ENCODE measurements at places on chromosomes 13 and 19.

DNA sequence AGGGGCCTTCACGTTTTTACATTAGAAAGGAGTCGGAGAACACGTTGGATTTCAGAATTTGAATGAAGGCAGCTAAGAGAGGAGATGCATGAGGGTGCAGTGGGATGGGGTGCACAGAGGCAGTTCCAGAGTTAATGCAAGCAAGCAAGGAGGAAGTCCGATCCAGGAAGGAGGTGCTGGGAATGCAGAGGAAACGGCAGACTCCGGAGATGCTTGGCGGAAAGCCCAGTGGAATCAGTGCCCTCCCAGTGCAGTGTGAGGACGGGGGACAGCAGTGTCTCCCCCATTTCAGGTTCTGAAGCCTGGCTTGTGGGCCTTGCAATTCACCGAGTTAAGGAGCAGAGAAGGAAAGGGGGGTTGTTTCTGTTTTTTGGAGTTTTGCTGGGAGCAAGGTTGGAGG, 100.4 kb downstream of the COL4A2 start:
- DNase-seq = no peak

- peak; percentile 16 for DNase-seq
These were observed 45.2 kb downstream of the SOX21 start for GRCh38 chr13:94667190-94667589.

GRCh38 chr19:53991224-53992113, at the start of gene CACNG6:
CACNG6 (plus strand) TSS chr19:53991637; CDS start chr19:53992878, 1,241 bp downstream.
- no peak for DNase-seq

DNA sequence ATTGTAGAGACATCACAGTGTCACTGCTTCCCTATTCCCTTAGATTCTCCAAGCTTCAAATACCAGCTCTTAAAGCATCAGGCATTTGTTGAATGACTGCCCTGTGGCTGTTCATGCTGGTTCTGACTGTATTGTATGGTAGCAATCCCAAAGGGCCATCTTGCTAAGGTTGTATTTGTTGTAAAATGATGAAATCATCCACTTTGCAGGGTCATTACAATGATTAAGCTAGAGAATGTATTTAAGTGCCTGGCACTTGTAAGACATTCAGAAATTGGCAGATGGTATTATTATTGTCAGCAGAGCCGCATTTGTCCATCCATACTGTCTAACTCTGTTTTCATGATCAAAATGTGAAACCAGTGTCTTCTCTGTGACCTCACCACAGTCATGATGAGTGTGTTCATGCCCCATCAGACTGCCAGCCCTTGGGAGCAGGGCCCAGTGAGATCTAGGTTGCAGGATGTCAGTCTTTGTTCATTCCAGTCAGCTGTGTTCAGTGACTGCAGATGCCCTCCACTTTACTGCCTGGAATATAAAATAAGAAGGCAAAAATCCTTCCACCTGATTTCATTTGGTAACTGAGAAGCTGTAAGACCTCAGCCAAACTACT, 86.1 kb downstream of the DHRS12 start:
- DNase-seq = no peak

GRCh38 chr19:1057176-1057855, 9.7 kb upstream of the ARHGAP45 start:
- DNase-seq = peak; percentile 46

GRCh38 chr13:41008349-41008980, 10.7 kb downstream of the ELF1 start:
- DNase-seq = peak; percentile 79

GRCh38 chr13:39273953-39274738, 235.9 kb downstream of the NHLRC3 start:
- no peak for DNase-seq

DNA sequence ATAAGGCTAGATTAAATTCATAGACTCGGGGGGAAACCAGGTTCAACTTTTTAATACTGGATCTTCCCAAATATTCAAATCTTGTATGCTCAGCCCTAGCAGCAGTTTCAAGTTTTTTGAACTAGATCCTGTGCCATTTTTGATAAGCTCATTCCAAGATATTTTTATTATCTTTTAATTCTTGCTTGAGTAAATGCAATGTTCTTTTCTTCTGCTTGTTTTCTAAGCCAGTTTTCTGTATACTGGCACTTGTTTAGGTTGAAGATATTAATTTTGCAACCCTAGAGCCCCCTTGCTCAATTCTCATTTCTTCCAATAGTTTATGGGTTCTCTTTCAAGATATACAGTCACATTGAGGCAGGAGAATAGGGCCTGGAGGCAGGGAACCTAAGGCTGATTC, 13.1 kb upstream of the PNMA8C start:
- DNase-seq = no peak

GRCh38 chr13:110179116-110179856, 127.7 kb downstream of the COL4A1 start:
- DNase-seq = no peak

- no peak for DNase-seq
These were observed at the start of gene WDR87 for GRCh38 chr19:37905946-37906868. WDR87 (minus strand) TSS chr19:37906594; CDS start chr19:37898239, 8,355 bp downstream.

GRCh38 chr19:13981988-13982501, 24.1 kb downstream of the RFX1 start:
- no peak for DNase-seq

DNA sequence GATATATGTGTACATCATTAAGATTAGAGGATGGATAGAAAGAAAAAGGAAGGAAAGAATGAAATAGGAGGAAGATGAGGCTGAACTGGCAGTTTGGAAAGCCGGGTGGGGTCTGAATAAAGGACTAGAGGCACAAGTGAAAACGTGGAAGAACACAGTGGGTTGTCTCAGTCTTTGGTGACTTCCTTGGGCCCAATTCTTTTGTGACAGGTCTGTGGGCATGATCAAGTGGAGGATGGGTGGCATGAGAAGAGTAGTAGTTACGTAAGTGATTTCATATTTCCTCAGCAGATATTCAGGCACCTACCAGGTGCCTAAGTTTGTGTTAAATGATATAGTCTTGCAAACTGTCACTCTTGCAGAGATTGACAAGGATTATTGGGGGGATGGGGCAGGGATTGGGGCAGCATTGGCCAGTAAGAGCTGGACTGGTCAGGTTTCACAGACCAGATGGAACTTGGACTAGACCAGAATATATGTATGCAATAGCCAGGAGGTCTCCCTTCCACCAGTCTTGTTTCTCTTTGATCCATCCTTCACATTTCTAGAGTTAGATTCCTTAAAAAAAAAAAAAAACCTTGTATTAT, 2.7 kb downstream of the TPP2 start:
- DNase-seq = no peak

DNA sequence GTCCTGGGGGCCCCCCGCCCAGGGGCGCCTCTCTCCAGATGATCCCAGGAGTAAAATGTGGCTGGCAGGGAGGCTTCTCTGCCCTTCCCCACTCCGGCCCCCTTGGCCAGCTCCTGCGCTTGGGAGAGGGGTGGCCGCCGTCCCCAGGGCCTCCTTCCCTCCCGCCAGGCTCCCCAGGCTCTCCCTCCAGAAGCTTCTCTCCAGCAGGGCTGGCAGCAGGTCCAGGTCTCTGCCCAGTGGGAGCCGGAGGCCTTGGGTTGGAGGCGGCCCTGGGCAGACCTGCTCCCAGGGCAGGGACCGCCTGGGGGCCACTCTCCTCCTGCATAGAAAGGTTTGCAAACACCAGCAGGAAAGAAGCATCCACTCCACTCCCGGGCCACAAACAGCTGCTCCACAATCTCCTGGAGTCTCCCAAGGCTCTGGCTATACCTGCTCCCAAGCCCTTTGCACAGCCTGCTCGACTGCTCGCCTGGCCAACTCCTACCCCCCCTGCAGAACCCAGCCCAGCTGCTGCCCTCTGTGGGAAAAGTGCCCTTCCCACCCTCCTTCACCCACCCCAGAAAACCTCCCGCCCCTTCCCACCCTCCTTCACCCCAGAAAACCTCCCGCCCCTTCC, 26.0 kb downstream of the SBNO2 start:
- DNase-seq = no peak

DNA sequence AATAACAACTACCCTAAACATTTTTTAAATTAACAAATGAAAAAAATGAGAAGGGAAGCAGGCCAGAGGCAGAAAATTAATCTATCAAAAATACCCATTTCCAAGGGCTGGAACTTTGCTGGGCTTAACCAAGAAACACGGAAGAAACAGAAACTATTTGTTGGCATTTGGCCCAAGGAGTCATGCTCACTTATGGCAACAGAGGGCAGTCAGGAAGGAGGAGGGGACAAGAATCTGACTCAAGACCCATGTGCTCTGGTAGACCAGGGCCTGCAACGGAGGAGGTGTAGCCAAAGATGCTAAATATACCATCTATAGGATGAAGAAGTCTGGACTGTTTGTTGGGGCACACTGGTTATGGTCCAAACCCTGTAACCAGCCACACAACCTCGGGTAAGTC, 496.7 kb downstream of the COG6 start:
- peak; percentile 72 for DNase-seq

DNA sequence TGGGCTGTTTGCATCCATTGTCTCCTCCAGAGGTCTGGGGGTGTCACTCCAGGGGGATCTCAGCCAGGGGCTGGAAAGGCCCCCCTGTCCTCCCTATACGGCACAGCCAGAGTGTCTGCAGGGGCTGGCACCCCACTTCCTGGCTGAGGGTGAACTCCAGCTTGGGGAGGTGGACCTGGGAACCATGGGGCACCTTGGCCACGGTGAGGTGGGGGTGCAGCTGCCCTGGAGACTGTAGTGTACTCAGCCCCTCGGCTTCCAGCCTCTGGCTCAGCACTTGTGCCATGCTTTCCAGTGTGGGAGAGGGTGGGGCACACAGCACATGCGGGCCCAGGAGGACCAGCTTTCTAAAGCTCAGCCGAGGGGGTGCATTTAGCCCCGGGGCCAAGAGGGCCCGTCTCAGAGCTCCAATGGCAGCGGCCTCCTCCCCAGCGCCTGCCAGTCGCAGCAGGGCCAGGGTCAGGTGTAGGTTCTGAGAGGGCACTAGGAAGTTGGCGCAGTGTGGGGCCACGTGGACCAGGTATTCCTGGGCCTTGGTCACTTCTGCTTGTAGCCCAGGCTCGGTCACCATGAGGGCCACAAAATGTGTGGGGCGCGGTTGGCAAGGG, 1.4 kb downstream of the LENG9 start:
- DNase-seq = no peak

DNA sequence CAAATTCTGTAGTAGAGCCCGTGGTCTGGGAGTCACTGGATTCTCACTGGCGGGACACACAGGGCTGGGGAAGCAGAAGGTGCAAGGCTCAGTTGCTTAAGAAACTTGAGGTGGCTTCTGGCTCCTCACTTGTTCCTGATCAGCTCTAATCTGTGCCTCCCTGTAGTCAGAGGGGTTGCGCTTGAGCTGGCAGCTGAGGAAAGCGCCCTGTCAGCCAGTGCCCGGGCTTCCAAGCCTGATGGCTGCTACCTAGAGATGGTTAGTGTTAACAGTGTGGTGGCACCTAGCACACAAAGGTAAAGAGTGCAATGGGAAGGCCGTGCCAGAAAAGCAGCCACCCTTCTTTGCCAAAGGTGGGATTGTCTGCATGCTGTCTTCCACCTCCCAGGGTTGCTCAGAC, 8.8 kb downstream of the HNRNPM start:
- DNase-seq = no peak

DNA sequence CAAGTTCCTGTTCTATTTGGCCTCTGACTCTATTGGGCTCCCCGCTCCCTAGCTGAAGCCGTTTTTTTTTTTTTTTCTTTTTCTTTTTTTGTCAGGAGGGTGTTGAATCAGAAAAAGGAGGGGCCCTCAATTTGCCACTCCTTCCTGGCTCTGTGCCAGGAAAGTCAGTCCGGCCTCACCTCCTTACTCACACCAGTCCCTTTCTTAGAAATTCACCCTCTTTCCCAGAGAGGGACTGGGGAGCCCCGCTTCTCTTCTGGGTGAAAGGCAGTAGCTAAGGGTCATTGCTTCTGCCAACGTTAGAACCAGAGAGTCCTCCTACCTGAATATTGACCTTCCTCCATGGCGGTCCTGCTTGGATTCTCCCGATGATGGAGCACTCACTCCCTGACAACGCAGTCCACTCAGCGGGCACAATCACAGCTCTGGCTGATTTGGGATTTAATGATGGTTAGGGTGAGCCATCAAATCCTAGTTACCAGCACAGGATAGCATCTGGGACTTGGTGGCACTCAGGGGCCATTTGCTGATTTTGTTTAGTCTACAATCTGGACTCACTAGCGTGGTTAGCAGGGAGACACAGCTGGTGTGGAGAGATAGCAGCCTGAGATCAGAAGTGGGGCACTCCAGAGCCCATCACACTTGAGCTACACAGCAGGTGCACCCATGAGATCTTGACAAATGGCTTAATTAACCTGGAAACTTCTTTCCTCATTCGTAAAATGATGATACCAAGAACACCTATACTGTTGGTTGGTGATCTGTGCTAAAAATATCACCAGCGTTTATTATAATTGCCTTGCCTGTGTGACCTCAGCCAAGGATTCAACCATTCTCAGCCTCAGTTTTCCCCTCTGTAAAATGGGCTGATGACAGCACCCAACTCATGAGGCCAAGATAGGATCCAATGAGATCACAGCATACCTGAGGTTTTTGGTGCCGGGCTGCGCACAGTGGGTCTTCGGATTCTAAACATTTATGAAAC, 2.2 kb downstream of the FCER2 start:
- peak; percentile 59 for DNase-seq

DNA sequence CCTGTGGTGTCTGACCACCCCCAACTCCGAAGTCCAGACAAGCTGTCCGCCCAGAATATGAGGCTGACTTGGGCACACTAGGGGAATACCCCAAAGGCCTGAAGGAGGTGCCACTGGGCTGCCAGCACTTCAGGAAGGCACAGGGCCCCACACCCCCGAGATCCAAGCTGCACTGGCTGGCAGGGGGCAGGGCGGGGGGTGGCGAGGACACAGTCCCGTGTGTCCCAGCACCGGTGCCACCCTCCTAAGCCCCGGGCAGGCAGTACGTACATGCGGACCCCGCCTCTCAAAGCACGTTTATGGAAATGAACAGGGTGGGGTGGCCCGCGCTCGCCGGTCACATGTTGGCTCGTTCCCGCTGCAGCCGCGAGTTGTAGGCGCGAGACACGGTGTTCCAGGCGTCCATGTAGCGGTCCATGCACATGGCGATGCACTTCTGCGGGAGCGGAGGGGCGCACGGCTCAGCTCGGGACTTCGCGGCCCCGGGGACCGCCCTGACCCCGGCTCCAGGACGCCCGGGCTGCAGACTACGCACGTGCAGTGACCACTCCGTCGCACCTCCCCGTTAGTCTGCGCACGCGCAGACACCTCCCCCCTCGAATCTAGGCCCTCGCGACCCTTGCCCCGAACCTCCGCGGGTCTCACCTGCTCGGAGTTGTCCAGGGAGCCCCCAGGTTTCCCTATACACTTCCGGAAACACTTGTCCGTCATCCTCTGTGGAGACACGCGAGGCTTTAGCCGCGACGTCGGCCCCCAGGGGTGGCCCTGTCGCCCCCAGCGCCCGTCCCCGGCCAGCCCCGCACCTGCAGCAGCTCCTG, 566 bp downstream of the TIMM13 start:
- peak; percentile 21 for DNase-seq

All from inflammatory macrophage treated with lipopolysaccharide for 4 hours (primary cell).